ENCODE measurements at places on chromosomes 6 and 20.

DNA sequence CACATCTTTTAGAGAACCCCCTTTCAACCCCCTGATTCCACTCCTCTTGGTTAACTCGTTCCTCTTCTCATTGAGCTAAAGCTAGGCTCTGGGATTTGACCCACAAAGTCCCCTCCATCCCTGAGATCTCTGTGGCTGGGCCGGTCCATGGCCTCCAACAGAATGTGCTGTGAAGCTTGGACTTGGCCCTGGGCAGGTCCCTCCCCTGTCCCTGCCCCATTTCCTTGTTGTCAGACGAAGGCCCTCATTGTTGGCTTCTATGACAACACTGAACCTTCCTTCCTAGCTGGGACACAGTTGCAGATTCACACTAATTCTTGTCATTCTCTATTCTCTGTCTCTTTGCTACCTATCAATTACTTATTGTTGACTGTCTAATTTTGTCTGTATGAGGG, 156.1 kb downstream of the SYCP2 start:
- DNase-seq: no peak

- no peak for DNase-seq
Measured at GRCh38 chr20:17557675-17558006, 12.2 kb upstream of the DSTN start.

GRCh38 chr6:134720353-134721059, 229.4 kb downstream of the ALDH8A1 start:
- DNase-seq: no peak

GRCh38 chr6:158962371-158962770, 37.6 kb downstream of the RSPH3 start:
- DNase-seq: no peak

DNA sequence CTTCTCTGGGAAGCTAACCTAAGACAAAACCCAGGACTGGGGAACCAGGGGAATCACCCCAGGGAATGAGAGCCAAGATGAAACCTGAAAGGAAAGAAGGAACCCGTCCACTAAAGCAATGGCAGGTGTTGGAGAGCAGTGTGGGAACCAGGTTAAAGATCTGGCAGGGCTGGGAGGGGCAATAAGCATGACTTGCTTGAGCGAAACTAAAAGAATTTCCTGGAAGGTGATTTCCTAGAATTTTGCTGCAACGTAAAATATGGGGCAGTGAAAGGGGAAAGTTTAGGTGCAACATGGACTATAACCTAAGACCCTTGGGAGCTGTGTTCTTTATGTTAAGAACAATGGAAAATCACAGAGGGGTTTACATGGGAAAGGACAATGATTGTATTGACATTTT, 126.2 kb upstream of the SSTR4 start:
- DNase-seq: no peak

DNA sequence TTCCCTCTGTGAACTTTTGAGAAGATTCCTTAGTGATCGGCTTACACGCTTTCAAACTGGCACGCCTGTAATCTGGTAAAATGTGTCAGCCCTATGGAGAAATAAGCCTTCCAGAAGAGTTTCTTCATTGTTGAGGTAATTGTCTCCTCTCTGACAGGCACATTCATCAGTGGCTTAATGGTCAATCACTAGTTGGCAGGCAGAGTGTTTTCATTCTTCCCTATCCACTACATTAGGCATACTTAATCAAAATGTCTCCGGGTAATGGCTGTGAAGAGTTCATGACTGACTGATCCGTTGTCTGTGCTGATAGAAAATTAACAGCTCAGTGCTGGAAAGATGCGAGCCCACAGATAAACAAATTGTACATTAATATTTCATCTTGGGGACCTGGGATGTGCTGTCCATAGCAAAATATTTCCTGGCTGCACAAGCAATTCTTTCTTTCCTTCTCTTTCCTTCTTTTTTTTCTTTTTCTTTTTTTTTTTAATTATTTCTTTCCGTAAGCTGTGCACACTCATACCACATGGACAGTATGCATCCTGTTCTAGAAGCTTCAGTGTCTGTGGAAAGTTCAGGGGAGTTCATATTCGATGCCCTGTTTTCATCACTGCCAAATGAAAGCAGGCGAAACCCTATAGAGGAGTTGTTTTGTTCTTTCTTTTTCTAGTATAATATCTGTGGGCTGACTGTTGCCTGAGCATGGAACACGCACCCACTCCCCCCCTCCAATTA, 31.4 kb downstream of the TSHZ2 start:
- DNase-seq: no peak

GRCh38 chr6:133757335-133757734, 131.6 kb upstream of the TCF21 start:
- no peak for DNase-seq

DNA sequence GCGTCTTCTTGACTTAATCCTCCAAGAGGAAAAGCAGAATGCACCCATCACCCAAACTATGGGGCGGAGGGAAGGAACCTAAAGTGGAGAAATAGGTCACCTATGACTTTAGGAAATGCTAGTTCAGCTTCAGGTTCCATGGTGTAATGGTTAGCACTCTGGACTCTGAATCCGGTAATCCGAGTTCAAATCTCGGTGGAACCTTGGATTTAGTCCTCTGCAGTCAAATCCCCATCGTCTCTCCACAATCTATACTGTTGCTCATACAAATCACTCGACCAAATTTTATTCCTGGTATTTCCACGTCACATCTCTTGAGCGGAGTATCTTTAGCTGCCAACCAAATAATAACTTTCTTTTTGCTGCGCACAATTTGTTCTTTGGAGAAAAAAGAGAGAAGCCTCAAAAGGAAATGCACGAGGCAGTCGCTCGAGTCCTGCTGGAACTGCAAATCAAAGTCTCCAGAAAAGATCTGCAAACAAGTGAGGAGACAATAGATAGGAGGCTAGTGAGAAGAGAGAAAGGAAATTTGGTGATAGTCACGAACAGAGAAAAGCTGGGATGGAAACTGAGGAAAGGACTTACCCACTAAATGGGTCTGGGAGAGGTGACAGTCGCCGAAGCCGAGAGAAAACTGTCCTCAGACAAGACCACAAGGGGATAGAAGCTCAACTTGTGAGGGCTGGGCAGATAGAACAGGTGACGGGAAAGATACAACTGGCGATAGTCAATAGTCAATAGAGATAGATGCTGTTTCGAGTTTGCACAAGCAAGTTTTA, 16.6 kb downstream of the POM121L2 start:
- no peak for DNase-seq

DNA sequence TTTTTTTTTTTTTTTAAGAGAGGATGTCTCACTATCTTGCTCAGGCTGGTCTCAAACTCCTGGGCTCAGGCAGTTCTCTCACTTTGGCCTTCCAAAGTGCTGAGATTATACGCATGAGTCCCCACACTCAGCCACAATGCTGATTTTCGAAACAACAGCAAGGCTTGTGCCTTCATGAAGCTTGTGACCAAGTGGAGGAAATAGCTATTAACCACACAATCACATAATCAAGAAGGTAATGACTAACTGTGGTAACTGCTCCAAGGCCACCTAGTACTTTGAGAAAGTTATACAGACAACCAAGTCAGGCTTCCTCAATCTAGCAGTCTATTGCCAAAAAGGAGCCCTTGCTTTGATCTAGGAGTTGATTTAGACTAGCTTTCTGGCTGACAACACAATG, 46.3 kb downstream of the SOD2 start:
- DNase-seq: no peak

GRCh38 chr20:10264166-10264558, 45.5 kb downstream of the SNAP25 start:
- DNase-seq: no peak

GRCh38 chr6:152068622-152069261, 261.3 kb downstream of the ESR1 start:
- DNase-seq: no peak

GRCh38 chr6:145368075-145368474, 367.2 kb downstream of the EPM2A start:
- no peak for DNase-seq

- no peak for DNase-seq
Measured at GRCh38 chr6:135087803-135088202, 33.2 kb upstream of the HBS1L start.

DNA sequence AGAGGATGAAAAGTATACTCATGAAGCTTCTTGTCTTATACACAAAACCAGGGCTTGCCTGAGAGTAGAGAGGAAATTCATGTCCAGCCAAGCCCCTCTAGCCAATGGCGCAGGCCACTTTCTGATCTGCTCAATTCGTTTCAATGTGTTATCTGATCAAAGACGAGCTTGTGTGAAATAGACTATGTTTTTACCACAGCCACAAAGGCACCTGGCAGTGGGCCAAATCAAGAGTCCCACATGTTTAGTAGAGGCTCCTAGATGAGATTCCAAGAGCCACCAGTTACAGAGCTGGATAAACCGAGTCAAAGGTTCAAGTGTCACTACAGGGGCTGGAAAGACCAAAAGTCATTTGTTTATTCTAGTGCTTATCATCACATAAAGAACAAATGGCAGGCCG, 34.9 kb downstream of the GPLD1 start:
- DNase-seq: no peak

DNA sequence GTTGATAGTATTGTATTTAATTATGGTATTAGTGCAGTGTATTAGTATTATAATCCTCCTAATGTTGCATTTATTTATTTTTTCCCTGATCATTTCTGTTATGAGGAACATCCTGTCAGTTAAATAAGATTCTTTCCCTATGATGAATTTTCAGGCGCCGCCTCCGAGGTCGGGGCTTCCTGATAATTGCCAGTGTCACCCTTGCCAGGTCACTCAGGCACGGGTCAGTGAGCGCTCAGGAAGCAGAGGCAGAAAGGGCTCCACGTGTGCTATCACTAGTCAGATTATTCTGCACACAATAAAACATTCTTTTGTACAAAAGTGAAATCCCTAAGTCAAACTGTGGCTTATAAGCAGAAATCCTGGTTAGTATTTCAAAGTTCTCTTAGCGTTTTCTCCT, 64.8 kb downstream of the TSHZ2 start:
- no peak for DNase-seq

DNA sequence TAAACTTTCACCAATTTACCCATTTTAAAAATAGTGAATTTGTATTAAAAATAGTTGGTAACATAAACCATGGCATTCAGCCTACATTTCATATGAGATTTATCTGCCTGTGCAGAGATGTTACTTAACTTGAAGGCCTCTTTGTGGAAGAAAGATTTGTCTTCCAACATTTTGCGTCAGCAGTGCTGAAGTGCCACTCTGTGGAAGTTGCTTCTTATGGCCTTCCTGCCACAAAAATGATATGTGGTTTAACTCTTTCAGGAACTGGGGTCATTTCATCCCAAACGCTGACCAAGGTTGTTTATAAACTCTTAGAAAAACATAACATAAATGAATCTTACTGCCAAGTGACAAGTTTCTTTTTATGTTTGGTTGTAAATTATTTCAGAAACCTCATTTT, 246.8 kb downstream of the ARID1B start:
- no peak for DNase-seq

- no peak for DNase-seq
Measured at GRCh38 chr20:55258559-55258958, 746.8 kb downstream of the CBLN4 start.
